ENCODE measurements at places on chromosomes 3 and 15.

GRCh38 chr3:182668974-182669373 is 124.3 kb upstream of the ATP11B start:
- no peaks in the 10 kb centered on the region for H3K36me3 ChIP-seq
- no peak overlapping the region for H3K4me3 ChIP-seq
- H3K27ac ChIP-seq, result no peak overlapping the region
- no peaks in the 10 kb centered on the region for H3K4me1 ChIP-seq

- DNase-seq, result no peak
- no peaks in the 10 kb centered on the region for H3K36me3 ChIP-seq
- no peak overlapping the region for H3K4me3 ChIP-seq
- H3K27ac ChIP-seq, result no peak overlapping the region
- no peaks in the 10 kb centered on the region for H3K27me3 ChIP-seq
- H3K4me1 ChIP-seq, result no peaks in the 10 kb centered on the region
These were observed 1233.1 kb downstream of the OTOL1 start for GRCh38 chr3:162729686-162730085.

DNA sequence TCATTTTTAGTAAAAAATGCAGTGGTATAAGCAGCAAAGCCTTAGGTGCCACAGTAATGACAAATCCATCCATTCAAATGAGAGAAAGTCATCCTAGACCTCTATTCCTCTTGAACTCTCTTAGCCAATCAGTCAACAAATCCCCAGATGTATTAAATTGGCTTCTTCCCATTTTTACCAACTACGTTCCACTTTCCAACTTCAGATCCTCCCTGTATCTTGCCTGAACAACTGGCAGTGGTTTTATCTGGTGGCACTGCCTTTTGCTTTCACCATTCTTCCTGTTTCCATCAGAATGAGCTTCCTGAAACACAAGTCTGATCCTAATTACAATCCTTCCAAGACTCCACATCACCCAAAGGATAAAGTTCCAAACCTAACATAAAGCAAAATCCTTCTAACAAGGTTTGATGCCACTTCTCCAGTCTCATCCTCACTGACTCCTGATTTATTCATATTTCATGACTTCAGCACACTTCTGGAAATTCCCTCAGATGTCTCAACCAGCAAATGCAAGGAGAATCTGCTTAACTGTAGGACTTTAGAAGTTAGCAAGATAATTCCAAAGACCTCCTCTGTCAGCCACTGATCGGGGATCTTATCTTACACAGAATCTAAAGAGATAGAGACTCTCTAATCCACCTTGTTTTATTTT is 69.8 kb upstream of the SLC4A7 start:
- no peaks in the 10 kb centered on the region for H3K27me3 ChIP-seq
- no peaks in the 10 kb centered on the region for H3K36me3 ChIP-seq
- no peaks in the 10 kb centered on the region for H3K4me1 ChIP-seq
- no peak for DNase-seq

- no peaks in the 10 kb centered on the region for H3K36me3 ChIP-seq
- no peak for DNase-seq
- H3K27me3 ChIP-seq, result no peaks in the 10 kb centered on the region
- no peaks in the 10 kb centered on the region for H3K4me1 ChIP-seq
These were observed 149.1 kb upstream of the CD96 start for GRCh38 chr3:111392894-111393398.

GRCh38 chr3:128340198-128340903 is 126.3 kb downstream of the DNAJB8 start:
- no peaks in the 10 kb centered on the region for H3K27me3 ChIP-seq
- no peak for DNase-seq
- no peak overlapping the region for H3K4me3 ChIP-seq
- peaks cover 5% of the 10 kb centered on the region for H3K36me3 ChIP-seq
- peaks cover 5% of the 10 kb centered on the region for H3K4me1 ChIP-seq
